Fibroblast of skin of left biceps (primary cell): ENCODE measurements at places on chromosomes 2 and 18.

DNA sequence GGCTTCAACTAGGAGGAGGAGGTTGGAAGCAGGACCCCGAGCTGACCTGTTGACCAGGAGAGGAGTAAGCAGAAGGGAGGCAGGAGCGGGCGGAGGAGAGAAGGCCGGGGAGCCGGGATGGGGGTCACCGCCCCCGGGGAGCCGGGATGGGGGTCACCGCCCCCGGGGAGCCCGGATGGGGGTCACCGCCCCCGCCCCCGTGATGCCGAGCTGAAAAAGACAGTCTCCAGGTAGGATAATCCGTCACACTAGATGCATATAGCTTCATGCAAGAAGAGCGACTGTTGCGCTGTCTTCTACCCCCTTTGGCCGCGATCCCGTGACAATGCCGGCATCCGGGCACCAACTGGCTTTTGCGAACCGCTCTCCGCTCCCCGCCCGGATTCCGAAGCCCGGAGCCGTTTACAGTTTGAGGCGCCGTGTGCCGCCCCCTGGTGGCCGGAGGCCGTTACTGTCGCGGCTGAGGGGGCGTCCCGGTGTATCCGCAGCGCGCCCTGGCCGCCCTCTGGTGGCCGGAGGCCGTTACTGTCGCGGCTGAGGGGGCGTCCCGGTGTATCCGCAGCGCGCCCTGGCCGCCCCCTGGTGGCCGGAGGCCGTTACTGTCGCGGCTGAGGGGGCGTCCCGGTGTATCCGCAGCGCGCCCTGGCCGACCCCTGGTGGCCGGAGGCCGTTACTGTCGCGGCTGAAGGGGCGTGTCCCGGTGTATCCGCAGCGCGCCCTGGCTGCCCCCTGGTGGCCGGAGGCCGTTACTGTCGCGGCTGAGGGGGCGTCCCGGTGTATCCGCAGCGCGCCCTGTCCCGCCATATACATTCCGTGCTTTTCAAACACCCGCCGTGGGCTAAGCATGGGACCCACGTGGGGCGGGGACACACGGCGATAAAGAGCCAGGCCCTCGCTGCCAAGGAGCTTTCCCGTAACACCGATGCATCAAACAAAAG, 89.6 kb downstream of the ACTR3 start:
- no peak for DNase-seq

GRCh38 chr2:241620419-241620769, 16.6 kb downstream of the THAP4 start:
- no peak for DNase-seq

- DNase-seq: no peak
Measured at GRCh38 chr2:128317181-128317898, 1.3 kb downstream of the HS6ST1 start.

DNA sequence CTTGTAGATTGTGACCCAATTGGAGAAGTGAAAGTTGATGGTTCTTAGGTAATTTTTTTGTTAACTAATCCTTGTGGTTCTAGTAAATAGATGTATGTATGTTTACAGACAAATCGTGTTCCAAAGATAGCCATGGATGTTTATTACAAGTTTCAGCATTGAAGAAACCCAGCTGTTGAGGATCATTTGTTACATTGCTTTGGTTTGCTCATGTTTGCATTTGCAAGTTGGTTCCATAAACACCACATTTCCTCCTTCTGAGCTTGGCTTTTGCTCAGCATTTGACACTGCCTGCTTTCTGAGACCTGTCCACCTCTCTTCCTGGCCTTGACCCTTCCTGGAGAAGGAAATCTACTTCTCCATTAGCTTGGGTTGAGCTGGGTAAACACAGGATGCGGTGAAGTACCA, 1.8 kb upstream of the CCDC68 start:
- DNase-seq: no peak

DNA sequence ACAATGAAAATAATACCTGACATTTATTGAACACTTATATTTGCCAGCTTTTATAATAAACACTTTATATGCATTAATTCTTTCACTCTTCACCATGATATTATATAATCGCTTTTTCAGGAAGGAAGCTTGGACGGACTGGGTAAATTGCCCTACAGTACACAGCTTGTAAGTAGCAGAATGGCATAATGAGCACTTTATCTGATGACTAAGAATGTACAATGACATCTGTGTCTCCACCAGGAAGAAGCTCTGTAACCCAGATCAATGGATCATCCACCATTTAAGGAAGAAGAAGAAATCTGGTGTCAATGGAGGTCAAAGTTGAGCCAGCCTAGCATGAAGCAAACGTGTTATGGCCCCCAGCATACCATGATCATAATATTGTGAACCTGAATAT, 444.0 kb upstream of the SPHKAP start:
- DNase-seq: no peak

DNA sequence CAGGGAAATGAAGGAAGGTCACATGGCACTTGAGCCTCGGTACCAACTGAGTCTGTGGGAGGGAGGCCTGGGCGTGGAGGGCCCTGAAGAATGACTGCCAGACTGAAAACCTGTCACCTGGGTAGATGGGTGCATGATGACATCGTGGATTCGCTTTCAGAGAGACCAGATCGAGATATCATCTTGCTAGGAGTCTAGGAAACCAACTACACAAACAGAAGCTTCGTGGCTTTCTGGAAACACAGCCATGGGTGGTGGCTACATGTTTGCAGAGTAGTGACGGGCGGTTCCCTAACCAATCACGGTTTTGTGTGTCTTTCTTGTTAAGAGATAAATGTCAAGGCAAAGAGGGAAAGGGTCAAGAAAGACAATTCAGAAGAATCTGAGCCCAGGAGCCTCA, 155.0 kb downstream of the EIPR1 start:
- no peak for DNase-seq

- peak; percentile 85 for DNase-seq
Measured at GRCh38 chr18:55300421-55300935, 287.5 kb downstream of the TCF4 start.

DNA sequence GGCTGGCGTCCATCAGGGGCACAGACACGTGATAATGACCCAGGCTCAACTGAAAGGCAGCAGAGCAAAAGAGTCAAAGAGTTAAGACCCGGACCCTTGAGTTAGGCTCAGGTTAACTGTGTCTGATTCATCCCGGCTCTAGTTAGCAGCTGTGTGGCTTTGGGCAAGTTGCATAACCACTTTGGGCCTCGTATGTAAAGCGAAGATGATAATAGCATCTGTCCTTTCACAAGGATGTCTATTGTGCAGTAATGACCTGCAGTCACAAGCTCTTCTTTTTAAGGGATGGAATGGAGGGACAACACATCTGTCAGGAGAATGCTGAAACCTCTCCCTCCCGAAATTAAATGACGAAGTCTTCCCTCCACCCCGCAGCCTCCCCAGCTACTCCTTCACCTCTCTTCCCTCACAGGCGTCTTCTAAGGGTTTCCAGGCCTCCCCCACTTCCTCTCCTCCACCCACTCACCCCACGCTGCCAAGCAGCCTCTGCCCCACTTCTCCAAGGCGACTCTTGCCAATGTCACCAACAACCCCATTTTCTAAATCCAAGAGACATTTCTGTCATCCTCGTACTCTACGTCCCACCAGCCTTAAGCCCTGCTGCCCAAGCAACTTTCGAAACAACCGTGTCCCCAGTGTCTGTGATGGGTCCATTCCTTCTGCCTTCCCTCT, 135.1 kb upstream of the ID2 start:
- DNase-seq: no peak

- no peak for DNase-seq
Measured at GRCh38 chr18:9642799-9643462, 28.6 kb upstream of the PPP4R1 start.

DNA sequence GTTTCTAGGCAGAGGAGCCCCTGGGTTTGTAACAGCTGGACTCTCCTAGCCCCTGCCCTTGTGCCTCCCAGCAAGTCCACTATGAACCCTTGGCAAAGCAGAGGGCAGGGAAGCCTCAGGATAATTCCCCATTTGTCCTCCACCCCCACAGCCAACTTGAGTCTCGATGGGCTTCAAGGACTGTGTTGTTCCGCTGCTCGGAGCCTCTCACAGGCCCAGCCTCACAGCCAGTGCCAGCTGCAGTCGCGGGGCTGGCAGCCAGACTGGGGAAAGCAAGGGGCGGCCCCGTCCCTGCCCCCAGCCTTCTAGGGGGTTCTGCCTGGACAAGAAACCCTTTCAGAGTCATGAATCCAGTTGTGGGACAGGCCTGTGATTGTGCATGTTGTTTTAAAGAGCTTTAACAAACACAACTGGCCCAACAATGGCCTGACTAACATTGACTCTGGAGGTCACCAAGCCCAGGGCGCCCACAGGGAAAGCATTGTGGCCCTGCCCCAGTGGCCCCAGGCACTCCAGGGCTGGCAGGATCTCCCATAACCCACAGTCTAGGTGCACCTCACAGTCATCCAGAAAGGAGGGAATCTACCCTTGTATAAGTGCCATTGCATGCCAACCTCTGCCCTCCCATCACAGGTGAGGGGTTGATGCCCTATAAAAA, 71.8 kb upstream of the DAPL1 start:
- no peak for DNase-seq

DNA sequence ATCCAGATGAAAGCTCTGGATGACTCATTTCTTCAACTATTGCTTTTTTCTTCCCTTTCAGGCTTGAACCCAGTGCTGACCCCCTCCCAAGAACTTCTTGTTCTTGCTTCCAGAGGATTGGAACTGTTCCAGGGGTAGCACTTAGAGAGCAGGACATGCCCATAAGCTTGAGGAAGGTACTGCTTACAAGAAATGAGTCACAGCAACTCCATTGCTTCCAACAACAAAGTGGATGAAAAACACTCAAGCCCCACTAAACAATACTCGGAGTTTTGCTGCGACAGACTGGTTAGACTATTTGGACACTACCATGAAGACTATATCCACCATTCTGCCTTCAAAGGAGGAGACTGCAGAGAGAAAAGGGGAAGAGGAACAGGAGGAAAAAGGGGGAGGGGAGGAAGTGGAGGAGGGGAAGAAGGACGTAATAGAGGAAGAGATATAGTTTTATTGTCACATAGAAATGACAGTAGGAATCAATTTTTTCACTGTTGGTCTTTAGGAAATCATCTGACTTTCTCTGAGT, 1.6 kb upstream of the EPC2 start:
- DNase-seq: no peak

GRCh38 chr18:22112215-22112614, 57.2 kb upstream of the GATA6 start:
- DNase-seq: no peak

GRCh38 chr2:34379586-34379985, 780.5 kb upstream of the FAM98A start:
- no peak for DNase-seq

GRCh38 chr2:231877533-231878456, 48.4 kb downstream of the NPPC start:
- no peak for DNase-seq

- peak; percentile 87 for DNase-seq
Measured at GRCh38 chr2:190819840-190820301, 60.8 kb upstream of the GLS start.

GRCh38 chr2:134564549-134564948, 154.3 kb downstream of the TMEM163 start:
- DNase-seq: no peak

DNA sequence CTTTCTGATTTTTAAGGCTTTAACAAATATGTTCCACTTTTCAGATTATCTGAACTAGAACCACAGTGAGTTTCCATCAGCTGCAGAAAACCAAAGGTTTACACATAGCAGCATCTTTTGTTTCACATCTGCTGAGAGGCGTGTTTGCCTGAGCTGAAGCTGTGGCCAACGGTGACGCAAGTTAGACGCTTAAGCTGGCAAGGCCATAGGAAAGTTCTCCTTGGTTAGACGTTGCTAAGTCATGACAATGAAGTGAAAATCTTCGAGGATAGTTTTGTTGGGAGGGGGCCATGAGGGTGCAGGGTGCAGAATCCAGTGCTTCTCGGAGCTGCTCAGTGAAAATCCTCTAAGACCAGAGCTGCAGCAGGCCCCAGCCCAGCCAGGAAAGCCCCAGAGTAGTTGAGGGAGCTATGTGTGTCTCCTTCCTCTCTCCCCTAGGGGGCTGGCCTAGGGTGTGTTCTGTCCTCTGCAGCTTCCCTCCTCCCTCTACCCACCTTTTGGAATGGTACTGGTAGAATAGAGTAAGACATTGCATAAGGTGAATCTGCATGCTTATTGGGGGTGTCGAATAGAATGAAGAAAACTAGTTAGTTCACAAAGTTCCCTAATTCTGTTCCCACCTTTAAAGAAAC, 105.4 kb downstream of the FHOD3 start:
- DNase-seq: peak; percentile 71

DNA sequence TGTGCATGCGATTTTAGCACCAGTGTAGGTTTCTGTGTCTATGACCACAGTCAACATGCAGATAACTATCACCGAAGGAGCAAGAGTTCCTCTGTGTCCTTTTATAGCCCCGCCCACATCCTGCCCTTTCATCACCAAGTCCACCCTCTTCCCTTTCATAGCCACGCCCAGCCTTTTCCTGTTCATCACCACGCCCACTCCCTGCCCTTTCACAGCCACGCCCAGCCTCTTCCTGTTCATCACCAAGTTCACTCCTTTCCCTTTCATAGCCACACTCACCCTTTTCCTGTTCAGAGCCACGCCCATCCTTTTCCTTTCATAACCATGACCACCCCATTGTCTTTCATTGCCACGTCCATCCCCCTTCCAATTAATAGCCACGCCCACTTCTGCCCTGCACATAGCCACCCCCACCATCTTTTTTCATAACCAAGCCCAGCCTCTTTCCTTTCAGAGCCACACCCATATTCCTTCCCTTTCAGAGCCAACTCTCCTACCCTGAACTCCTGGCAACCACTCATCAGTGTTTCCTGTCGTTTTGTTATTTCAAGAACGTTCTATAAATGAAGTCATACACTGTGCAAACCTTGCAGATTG, 273.9 kb downstream of the MYT1L start:
- no peak for DNase-seq

DNA sequence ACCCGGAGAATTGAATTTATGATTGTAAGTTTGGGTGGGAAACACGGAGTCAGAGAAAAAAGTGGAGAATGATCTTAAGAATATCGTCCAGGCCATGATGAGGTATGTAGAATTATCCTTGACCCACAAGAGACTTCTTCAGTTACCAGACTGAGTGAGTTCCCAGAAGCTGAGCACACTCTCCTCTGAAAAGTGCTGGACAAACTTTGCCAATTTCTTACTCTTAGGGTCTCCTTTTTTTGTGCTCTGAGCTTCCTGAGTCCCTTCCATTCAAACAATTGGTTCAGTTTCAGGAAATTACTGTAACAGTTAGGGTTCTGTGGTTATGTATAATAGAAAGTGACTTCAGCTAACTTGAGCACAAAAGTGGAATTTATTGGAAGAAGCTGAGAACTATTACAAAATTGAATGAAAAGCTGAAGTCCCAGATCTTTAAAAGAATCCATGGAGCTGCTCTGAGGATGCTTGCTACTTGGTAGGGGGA, 50.6 kb upstream of the EHBP1 start:
- no peak for DNase-seq

DNA sequence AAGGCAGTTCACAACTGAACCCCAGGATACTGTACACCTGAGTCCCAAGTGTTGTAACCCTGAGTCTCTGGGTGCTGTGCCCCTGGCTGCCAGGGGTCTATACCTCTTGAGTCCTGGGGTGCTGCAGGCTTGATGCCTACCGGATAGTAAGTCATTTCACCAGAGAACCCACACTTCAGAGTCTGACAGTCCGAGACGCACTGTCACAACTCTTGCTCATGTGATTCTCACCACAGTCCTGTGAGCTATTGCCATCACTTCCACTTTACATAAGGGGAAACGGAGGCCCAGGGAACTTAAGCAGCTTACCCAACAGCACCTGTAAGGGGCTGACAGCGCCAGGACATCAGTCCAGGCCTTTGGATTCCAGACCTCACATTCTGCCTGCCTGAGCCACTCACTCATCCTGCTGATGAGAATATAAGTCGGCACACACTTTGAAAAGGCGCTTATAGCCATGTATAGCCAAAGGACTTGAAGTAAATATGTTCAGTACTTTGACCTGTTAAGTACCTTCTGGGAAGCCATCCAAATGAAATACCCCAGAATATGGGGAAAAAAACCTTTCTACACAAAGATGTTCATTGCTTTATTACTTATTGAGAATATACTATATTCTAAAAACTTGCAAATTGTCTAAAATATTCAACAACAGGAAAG, 180.7 kb upstream of the ID2 start:
- no peak for DNase-seq
